ENCODE measurements at places on chromosomes 6 and 20. TPM values are rescaled to one million over a fixed set of nuclear protein-coding genes. Genes with fewer than 3 reads are reported as not detected.
A peak's percentile ranks its signal among the peaks of the same experiment; 100 is the strongest.

The SRSF12 gene
- total RNA-seq: 14.5 TPM

The L3MBTL1 gene
- total RNA-seq: 8.1 TPM

The RING1 gene
- total RNA-seq: 43.3 TPM

The TCF15 gene
- total RNA-seq: 0.24 TPM

The PAX1 gene
- 0.09 TPM for total RNA-seq

The PHF3 gene
- 52.0 TPM for total RNA-seq

The CST5 gene
- total RNA-seq: not detected

The OR14J1 gene
- total RNA-seq: not detected

The GTSF1L gene
- total RNA-seq: not detected

The GJA10 gene
- not detected for total RNA-seq

The MROH8 gene
- total RNA-seq: 2.0 TPM

The SCGN gene
- total RNA-seq: not detected

The VGLL2 gene
- not detected for total RNA-seq

The BPI gene
- total RNA-seq: not detected

The LHFPL5 gene
- total RNA-seq: not detected

DNA sequence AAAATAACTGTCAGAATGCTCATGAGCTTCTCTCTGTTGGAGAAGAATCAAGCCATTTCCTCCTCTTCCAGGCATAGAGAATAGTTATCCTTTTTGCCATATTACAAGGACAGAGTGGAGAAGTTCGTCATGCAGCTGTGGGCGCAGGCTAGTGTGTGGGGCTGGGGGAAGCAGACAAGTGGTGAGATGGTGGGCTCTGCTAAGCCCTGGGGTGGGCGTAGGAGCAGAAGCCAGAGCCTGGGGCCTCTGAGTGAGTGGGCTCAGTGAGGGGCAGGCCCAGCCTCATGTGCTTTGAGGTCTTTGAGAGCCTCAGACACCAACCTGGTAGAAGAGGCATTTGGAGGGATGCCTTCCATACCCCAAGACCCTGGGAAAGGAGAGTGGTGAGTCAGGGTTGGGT lies 19.4 kb downstream of the ARID1B start:
- DNase-seq: no peak

DNA sequence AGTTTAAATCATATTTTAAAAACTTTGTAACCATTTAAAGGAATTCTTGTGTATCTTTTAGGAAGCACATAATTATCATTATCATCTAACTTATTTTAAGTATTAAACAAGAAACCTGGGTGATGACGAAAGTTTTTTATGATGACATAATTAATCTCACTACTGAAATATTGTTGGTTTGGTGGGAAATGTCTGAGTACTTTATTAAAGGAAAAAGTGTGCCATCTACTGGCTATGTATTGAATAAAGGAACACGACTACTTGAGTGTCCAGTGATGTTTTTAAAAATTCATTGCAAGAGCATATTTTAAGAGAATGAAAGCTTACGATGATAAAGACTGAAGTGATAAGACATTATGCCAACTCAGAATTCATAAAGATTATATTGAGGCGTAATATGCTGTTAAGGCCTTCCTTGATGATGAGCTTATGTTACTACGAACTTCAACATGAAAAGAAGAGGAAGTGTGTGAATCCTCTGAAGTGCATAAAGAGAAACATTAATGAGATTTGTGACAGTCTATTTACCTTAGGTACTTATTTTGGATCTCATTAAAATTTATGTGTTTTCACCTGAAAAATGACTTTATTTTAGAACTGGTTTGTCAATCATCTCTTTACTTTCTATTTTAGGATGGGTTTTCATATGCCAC lies 12.0 kb upstream of the TRMT11 start:
- peak; percentile 78 for DNase-seq

- DNase-seq: no peak
Observed at GRCh38 chr6:109087661-109088264, 6.9 kb downstream of the SESN1 start.

- no peak for DNase-seq
Observed at GRCh38 chr6:52385074-52385473, 23.1 kb downstream of the PAQR8 start.

DNA sequence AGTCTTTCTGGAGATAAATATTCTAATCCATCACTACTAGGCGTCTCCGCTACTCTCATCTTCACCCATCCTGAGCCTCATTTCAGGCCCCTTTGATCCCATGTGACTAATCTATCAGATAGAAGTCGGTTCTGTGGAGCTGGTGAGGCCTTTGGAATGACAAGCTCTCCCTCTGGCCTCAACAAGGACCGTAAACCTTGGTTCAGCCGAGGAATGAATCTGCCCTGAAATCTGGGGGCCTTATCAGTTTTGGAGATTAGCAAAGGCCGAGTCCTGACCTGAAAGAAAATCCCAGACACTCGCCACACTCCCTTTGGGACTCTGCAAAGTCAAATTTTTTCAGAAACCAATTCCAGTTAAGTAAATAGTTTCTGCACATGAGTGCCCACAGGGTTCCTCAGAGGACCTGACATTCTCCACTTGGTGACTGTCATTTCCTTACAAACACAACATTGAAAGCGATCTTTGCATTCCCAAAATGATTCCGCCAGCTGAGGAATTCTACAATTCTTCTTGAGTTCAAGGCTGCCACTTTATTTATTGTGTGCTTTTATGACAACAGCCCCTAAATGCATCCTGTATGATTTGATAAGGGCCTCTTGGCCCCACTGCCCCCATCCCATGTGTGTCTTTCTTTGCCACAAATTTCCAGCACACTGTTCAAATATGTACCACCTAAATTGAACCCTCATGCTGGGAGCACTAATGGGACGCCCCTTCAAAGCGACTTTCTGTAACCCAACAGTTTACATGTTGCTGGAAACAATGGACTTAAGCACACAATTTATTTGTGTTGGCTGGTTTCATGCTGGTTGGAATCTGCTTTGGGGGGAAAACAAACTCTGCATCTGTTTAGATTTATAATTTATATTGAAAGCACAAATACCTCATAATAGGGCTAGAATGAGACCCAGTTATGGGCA lies 10.0 kb upstream of the RIPOR3 start:
- DNase-seq: no peak

DNA sequence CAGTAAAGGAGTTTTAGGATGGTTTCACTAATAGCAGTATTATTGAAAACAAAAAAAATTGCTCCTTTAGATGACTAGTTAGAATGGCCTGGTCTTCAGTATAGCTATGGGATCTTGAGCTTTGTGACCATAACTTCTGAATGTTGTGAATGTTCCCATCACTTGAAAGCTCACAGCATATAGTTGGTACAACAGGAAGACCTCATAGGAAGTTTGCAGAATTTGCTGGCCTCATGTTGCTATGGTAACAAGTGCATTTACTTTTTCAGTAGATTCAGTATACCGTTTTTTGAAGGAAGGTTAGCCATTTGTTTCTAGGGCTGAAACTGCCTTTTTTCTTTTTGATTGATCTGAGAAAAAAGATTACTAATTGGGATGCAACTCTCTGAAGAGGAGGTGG lies 8.3 kb downstream of the PHF3 start:
- peak; percentile 63 for DNase-seq

DNA sequence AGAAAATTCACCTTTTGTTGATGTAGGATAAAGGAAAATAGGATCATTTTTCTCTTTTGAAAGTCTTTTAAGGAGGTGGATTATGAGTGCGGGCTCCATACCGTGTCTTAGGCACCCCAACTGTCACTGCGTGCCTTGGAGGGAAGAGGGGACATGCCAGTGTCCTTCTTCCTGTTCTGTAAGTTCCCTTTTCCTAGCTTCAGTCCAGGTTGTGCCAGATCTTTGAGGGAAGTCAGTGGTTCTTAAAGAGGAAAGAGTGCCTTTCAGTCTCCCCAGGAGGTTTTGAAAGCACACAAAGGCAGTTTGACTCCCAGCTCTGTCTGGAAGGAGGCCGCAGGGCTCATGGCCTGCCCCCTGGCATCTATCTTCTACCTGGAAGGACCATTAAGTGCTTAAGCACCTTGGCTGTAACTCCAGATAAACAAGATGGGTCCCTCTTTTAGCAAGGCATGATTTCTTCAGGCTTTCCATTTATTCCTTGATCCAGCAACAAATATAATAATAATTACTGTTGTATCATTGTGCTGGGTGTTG lies 13.0 kb downstream of the EFCAB8 start:
- DNase-seq: no peak

DNA sequence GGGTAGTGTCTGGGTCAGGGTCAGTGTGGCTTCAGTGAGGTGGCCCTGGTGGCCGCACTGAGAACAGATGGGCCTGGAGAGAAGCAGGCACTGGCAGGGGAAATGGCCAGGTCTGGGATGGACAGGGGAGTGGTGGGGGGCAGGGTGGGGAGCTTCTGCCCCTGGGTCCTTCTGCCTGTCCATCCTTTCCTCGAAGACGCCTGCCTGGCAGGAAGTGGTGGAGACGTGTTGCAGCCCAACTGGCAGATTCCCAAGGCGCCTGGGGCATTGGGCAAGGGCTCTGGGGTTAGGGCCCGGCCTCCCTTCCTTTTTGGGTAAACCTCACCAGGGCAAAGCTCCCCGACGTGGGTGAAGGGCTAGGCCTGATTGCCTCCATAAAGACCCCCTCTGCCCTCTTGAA lies 10.4 kb downstream of the SRC start:
- no peak for DNase-seq

- no peak for DNase-seq
Observed at GRCh38 chr20:59788811-59789397, 144.5 kb downstream of the SYCP2 start.

GRCh38 chr20:20668639-20669038 lies 43.8 kb downstream of the RALGAPA2 start:
- no peak for DNase-seq

- no peak for DNase-seq
Observed at GRCh38 chr6:14540810-14541540, 423.4 kb downstream of the CD83 start.

DNA sequence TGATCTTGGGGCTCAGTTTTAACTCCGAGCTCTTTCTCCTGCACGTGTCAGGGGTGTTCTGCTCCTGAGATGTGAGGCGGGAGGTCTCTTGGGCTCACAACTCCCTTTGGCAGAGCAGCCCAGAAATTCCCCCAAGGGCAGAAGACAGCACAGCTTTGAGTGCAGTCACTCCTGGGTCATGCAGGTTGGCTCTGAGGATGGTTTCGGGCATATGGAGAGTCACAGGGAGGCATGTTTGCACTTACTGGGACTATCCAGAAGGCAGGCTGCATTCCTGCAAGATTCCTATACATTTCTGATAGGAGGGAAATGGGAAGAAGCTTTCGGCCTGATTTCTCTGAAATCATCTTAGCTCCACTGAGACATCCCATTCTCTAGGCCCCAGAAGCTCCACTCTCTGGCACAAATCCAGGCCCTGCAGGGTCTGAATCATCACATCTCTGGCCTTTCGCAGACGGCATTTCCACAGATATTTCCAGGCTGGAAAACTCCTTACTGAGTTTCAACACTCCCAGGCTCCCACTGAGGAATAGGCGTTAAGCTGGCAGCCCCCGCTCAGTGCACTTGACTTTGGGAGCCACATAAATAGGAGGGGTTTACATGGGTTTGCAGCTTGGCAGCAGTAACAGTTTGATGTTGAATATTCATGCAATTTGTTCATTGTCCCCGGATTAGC lies 39.7 kb downstream of the AGPAT4 start:
- DNase-seq: peak; percentile 82

DNA sequence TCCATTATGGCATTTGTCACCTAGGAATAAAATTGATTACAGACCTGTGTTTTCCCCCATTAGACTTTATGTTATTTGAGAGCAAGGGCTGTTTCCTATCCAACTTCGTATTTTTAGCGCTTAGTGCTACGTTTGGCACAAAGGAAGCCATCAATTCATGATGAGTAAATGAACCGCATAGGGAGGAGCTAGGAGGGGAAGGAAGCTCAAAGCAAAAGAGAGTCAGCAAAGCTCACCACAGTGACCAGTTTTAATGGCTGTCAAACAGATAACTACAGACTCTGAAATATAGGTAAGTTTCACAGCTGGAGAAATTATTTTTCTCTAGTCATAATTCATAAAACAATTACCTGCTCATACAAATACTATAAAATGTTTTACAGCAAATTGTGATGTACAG lies 6.9 kb upstream of the SAMD3 start:
- no peak for DNase-seq

- DNase-seq: peak; percentile 48
Observed at GRCh38 chr6:15017261-15017660, 228.6 kb upstream of the JARID2 start.

DNA sequence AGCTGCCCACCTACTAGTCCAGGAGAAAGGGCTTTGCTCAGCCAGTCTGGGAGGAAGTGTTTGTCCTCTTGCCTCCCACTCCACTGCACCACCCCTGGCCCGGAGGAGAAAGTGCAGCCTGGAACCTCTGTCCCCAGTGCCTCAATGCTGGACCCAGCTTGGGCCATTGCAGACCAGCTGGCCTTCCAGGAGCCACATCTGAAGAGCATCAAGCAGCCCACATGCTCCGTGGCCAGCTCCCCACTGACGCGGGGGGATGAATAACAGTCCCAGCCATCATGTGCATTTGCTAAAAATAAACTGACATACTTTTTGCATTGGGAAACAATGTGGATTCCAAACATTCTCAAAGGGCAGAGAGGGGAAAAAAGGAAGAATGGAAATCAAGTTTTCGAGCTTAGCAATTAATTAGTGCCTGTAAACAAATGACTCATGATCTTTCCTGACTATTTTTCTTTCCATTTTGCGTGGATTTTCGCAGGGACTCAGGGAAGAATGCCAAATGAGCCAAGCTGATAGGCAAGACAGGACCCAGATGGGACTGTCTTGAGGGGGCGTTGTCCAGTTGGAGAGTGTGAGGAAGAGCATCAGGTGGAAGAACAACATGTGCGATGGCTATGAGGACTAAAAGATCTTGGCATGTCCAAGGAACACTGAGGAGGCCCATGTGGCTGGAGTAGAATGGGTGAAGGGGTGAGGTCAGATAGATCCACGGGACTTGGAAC lies 34.1 kb downstream of the CEBPB start:
- no peak for DNase-seq

GRCh38 chr20:41927655-41928054 lies 309.5 kb upstream of the CHD6 start:
- DNase-seq: no peak

DNA sequence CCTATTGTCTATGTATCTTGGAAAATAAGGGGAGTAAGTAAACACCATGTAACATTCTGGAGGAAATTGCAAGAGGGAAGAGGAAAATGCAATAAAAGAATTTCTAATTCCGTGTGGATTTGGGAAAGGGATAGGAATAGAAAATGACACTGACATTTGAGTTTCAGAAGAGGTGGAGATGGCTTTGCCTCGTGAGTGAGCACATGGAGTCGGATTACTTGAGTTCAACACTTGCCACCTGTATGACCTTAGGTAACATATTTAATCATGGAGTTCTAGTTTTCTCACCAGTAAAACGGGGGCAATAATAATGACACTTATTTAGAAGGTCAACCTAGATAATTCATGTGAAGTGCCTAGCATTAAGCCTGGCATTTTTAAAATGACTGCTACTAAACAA lies 10.8 kb upstream of the PBOV1 start:
- DNase-seq: no peak

GRCh38 chr6:104087765-104088164 lies 772.0 kb downstream of the HACE1 start:
- DNase-seq: no peak

- peak; percentile 67 for DNase-seq
Observed at GRCh38 chr6:35258858-35259193, 709 bp upstream of the ZNF76 start.

- peak; percentile 91 for DNase-seq
Observed at GRCh38 chr6:28643017-28643740, 117.5 kb downstream of the GPX5 start.

Measured in A673 (cell line).